GM23248 (cell line): ENCODE measurements at places on chromosomes 16 and 17.

- DNase-seq = no peak
Observed at GRCh38 chr17:18167421-18167820, 16.2 kb upstream of the ALKBH5 start.

- DNase-seq = no peak
Observed at GRCh38 chr17:67747681-67748235, 30.0 kb downstream of the NOL11 start.

DNA sequence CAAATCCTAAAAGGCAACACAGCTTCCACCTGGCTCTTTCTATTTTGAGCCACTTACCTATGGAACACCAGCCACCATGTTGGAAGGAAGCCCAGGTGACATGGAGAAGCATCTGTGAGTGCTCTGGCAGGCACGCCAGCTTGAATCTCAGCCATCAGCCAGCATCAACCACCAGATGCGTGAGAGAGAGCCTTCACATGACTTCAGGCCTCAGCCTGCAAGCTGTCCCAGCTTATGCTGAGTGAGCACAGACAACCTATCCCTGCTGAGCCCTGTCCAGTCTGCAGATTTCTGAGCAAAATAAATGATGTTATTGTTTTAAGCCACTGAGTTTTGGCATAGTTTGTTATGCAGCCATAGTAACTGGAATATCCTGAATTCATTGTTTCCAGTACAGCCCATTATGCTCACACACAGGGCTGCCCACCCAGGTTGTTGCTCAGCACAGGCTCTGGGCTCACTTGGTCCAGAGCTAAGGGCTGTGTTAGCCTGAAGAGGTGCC lies 35.1 kb downstream of the TMEM238L start:
- DNase-seq = peak; percentile 10

DNA sequence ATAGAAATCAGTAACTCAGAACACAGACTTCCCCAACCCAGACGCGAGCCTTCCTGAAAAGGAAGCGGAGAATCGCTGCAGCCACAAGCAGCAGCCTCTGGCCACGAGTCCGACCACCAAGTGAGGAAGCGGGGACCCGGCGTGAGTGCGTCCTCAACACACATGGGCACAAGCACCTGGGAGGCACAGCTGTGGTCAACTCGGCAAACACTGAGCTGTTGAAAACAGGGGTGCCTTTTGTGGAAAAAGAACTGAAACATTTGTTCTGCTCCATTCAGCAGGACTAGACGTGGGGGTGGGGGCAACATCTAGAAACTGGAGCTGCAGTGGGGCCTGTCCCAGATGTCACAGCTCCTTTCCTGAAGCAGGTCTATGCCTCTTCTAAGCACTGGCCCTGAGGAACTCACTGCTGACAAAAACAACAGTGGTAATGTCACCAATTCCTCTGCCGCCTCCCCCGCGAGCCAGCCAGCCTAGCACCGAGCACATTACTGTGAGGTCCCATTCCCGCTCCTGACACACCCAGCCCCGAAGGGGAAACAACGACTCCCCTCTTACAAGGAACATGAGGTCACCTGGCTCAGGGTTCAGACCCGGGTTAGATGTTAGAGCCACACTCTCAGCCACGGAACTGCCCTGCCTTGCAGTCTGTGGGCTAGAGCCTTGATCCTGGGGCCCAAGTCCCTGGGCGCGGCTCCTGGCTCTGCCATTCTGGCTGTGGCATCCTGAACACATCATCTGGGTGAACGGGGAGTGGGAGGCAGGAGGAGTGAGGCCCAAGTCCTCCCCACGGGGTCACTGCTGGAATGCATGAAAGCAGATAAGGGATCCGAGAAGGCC lies 29.0 kb downstream of the KDM8 start:
- DNase-seq = no peak

- DNase-seq = peak; percentile 83
Observed at GRCh38 chr16:58021661-58022551, 3.6 kb upstream of the MMP15 start.

- DNase-seq = peak; percentile 50
Observed at GRCh38 chr16:80309178-80309577, 231.6 kb upstream of the DYNLRB2 start.

- DNase-seq = peak; percentile 95
Observed at GRCh38 chr17:81911277-81911961, at the start of gene PCYT2. TSS of gene PCYT2 (minus strand) at chr17:81911399. CDS start at chr17:81911355, 44 bp downstream.

GRCh38 chr17:32755045-32755805 lies 121.7 kb downstream of the MYO1D start:
- DNase-seq = peak; percentile 82

DNA sequence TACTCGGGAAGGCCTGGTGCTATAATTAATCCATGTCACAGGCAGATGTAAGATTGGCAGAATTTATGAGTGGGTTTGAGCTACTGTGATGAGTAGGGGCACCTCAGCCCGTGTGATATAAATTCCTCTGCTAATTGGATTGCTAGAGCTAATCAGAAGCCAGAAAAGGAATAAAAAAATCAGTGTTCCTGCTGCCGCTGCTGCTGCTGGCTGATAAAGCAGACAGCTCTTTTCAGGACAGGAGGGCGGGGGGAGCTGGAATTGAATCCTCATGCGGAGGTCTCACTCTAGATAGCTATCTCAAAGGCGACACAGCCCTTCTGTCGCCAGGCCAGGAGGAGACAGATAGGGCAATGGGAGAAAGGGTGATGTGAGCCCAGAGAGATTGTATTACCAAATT lies 182.7 kb upstream of the ZFHX3 start:
- DNase-seq = no peak

DNA sequence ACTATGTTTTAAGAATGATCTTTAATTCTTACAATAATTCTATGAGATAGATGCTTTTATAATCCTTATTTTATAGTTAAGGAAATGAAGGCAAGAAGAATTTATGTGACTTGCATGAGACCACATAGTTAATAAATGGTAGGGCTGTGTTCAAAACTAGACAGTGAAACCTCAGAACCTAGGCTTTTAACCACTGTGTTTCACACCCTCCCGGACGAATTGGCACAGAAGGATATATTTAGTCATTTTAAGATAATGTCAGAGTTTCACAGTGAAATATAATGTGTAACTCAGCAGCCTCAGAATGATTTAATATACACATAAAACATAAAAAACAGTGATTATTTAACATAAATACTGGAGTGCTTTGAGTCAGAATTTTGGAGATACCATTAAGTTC lies 57.0 kb downstream of the NSRP1 start:
- no peak for DNase-seq

DNA sequence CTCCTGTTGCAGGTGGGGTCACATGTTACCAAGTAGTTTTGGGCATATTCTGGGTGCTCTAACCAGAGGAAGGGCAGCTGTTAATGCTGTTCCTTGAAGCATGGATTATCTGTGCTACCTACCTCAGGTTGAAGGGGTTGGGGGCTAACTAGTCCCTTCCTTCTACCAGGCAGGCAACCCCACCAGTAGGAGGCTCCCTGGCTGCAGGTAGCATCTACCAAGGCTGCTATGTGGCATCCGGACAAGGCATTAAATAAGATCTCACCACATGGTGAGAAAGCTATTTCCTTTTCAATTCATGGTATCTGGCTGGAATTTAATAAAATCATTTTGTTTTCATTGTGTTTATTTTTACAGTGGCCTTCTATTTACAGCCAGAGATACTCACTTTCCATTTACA lies 62.5 kb downstream of the CACNG3 start:
- DNase-seq = no peak

DNA sequence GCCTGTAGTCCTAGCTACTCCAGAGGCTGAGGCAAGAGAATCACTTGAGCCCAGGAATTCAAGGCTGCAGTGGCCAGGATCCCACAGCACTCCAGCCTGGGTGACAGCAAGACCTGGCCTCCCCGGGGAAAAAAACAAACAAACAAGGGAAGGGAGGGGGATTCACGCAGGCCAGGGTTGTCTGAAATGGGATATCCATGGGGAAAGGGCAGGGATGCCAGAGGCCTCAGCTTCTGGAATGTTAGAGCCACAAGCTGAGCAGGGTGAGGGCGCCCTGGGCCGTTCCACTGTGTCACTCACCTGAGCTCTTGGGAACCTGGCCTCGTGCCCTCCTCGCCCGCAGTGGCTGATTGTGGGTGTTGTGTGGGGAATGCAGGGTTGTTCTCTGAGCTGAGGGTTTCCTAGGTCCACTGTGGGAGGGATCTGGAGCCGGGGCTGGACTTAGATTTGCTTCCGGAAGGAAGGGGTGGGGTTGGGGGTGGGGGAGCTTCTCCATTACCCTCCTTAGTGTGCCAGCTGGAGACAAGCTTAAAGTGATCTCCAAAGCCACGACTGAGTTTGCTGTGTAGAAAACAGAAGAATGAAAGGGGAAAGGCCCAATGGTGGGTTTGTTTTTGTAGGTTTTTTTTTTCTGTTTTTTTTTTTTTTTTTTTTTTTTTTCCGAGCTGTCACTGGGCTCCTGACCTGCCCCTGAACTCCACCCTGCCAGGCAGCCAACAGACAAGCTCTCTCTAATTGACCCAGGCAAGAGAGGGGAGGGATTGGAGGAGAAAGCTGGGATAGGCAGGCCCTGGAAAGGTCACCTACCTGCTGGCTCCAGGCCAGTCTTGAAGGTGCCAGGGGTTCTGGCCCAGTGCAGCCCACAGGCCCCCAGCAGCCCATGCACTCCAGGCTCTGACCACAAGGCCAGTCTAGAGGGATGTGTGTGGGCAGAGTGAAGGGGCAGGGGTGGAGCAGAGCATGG lies at the start of gene SULT1A1:
Gene SULT1A1, minus strand, starts transcription at position 414 of the 964 bp plus-strand sequence. CDS start 1,189 bp downstream, outside the sequence.
- no peak for DNase-seq

DNA sequence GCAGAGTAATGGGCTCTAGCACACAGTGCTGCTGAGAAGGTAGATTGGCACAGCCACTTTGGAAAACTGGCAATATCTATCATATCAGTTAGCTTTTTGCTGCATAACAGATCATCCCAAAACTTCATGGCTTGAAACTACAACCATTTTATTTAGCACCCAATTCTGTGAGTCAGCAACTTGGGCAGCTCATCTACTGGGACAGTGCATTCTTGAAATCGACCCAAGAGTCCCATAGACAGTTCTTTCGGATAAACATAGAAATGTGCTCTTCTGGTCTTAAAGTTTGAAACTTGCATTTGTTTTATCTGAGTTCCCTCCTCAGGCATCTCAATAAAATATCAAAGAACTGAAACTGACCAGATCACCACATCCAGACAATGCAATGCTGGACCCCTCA lies 76.7 kb downstream of the CEP112 start:
- DNase-seq = peak; percentile 64

GRCh38 chr17:15424521-15424920 lies 42.9 kb downstream of the CDRT4 start:
- no peak for DNase-seq

- DNase-seq = no peak
Observed at GRCh38 chr17:13560935-13561334, 40.8 kb downstream of the HS3ST3A1 start.

DNA sequence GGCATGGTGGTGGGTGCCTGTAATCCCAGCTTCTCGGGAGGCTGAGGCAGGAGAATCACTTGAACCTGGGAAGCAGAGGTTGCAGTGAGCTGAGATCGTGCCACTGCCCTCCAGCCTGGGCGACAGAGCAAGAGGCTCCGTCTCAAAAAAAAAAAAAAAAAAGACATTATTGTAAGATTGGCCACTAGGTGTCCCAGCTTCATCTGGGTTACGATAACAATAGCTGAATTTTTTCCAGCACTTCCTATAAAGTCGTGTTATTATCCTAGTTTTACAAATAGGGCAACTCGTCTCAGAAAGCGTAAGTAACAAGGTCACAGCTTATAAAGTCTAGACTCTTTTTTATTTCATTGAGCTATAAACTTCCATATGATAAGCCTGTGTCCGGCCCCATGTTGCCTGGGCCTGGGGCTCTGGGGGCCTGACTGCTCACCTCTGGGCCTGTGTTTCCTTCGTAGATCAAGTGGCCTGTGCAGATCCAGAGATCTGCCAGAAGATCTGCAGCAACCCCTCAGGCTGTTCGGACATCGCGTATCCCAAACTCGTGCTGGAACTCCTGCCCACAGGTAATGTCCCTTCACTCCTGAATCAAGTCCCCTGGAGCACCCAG lies 60.5 kb downstream of the SLC5A11 start:
- peak; percentile 65 for DNase-seq

DNA sequence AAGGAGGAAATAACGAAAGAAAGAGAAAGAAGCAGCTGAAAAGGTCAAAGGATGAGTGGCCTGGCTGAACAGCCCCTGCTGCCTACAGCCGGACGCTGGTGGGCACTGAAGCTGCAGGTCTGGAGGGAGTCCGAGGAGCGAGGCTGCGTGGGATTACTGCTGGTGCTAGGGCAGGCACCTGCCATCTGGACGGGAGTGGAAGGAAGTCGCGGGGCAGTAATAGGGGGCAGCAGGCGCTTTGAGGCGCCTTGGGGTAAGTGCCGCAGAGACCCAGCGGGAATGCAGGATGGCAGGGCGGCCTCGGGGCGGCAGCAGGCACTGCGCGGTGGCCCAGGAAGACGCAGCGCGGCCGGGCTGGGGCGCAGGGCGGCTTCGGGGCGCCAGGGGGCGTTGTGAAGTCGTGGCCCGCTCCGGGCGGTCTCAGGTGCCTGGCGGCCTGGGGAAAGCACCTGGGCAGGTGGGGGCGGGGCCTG lies 303 bp upstream of the SCNN1G start:
- DNase-seq = peak; percentile 80

GRCh38 chr16:70800311-70800710 lies 647 bp downstream of the VAC14 start:
- peak; percentile 38 for DNase-seq

DNA sequence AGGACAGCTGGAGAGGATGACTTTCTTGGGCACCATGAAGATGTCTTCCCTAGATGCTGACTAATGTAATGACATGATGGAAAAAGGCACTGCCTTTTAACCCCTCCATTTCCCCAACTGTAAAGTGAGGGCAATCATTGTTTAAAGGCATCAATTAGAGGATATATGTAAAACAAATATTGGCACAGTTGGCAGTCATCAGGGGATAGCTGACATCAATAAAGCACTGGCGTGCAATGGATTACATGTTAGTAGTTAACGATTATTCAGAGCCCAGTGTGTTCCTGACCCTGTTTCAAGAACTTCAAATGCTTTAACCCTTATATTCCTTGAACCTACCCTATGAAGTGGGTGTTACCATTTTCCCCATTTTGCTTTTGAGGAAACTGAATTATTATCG lies 100.7 kb downstream of the TMEM114 start:
- DNase-seq = no peak

GRCh38 chr16:79843631-79844043 lies 243.1 kb upstream of the MAF start:
- no peak for DNase-seq

GRCh38 chr17:29160253-29160652 lies 19.9 kb downstream of the MYO18A start:
- no peak for DNase-seq
